Spinal cord (tissue), 10 donors: ENCODE measurements at places on chromosomes 16 and 17. TPM values are rescaled to one million over a fixed set of nuclear protein-coding genes. Genes with fewer than 3 reads are reported as not detected.

DNA sequence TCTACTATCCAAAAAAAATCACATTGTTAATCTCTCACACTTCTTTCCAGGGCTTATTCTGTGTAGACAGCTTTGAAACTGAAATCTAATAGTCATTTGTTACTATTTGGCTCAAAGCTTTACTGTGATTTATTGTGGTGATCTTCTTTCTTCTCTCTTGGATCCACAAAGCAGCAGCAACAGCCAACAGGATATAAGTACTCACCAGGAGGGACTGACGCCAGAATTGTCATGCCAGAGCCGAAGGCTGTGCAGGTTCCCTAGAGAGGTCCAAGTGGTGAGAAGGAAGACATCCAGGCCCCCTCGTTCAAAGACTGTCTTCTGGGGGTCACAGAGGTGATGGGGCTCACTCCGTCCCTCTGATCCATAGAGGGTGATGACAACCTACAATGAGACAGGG is 33.3 kb downstream of the PKD1L3 start:
- peak; percentile 3 for DNase-seq

Gene HBA2
- 1,794 TPM for polyA plus RNA-seq

Gene RARA
- 51.1 TPM for polyA plus RNA-seq

DNA sequence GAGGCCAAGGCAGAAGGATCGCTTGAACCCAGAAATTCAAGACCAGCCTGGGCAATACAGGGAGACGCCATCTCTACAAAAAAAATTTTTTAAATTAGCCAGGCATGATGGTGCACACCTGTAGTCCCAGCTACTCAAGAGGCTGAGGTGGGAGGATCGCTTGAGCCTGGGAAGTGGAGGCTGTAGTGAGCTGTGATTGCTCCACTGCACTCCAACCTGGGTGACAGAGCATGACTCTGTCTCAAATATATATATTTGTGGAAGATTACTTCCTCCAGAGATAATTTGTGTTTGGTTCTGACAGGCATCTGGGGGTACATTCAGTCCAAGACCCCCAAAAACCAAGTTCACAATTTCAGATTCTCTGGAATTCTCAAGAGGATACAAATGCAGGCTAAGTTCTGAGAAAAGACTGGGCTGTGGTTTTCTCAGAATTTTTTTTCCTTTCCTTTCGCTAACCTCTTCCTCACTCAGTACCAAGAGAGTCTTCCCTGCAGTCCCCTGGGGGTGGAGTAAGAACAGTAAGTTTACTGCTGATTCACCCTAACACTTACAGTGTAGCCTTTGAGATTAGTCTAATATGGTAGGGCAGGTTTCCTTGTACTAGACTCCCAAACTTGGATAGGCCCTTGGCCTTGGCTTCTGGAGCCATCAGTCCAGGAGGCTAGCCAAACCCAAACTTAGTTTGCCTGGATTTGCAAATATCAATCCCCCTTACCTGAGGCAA is 15.1 kb downstream of the GSDMB start:
- no peak for DNase-seq

GRCh38 chr17:73827627-73828291 is 183.5 kb upstream of the SDK2 start:
- peak; percentile 10 for DNase-seq

- peak; percentile 33 for DNase-seq
Observed at GRCh38 chr16:80938004-80938878, 68.4 kb downstream of the CMC2 start.

DNA sequence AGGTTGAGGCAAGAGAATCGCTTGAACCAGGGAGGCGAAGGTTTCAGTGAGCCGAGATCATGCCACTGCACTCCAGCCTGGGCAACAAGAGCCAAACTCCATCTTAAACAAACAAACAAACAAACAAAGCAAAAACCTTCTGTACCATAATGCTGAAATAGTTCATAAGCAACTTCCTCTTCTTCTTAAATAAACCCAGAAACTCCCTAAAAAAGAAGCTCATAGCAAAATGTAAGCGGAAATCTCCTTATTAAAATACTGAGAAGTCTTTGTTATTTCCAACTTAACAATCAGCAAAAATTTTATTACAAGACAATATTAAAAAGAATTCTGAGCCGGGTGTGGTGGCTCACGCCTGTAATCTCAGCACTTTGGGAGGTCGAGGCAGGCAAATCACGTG is 82.8 kb downstream of the FBXL20 start:
- DNase-seq = no peak
